ENCODE measurements at places on chromosomes 4 and X. TPM values are rescaled to one million over a fixed set of nuclear protein-coding genes. Genes with fewer than 3 reads are reported as not detected.

The PPBP gene
- total RNA-seq = not detected

The TCP11X1 gene
- not detected for total RNA-seq

The PLAC8 gene
- 0.55 TPM for total RNA-seq

DNA sequence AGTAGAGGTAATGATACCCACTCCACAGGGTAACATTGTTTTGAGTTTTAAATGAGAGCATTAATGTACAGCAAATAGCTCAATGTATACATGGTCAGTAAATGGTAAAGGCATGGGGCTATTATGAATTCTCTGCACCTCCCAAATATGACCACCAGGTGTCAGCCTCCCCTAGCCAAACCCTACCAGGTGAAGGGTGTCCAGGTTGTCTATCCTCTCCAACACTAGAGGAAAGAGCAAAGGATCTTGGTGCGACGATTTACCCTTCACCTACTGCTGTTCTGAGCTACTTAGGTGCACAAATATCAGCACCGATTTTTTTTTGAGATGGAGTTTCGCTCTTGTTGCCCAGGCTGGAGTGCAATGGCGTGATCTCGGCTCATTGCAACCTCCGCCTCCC, 26.5 kb upstream of the XIAP start:
- H3K27me3 ChIP-seq = no peaks in the 10 kb centered on the region
- no peak overlapping the region for H3K27ac ChIP-seq
- H3K4me1 ChIP-seq = no peaks in the 10 kb centered on the region
- DNase-seq = peak; percentile 55
- H3K4me3 ChIP-seq = no peak overlapping the region

GRCh38 chr4:2009651-2010233, 968 bp upstream of the NELFA start:
- H3K4me3 ChIP-seq = peak overlapping the region; percentile 97
- H3K27me3 ChIP-seq = no peaks in the 10 kb centered on the region
- H3K4me1 ChIP-seq = peaks cover 16% of the 10 kb centered on the region
- peak; percentile 64 for DNase-seq
- no peaks in the 10 kb centered on the region for H3K36me3 ChIP-seq

The NLRP2B gene
- total RNA-seq = not detected

DNA sequence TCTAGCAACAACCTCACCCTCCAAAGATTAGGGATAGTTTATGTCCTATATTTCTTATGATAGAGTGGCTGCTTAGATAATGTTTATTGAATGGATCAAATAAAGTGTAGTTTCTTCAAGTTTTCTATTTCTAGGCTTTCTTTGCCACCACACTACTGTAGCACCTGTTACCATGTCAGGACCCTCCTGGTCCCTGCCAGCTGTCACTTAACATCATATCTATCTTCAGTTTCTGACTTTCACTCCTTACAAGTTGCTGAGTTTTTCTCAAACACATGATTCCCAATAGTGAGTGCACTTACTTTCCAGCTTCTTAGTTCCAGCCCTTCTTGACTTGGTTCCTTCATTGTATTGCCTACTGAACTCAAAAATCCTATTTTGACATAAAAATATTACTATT, 593.9 kb upstream of the PITX2 start:
- no peaks in the 10 kb centered on the region for H3K4me1 ChIP-seq
- H3K27me3 ChIP-seq = no peaks in the 10 kb centered on the region
- no peak overlapping the region for H3K4me3 ChIP-seq
- H3K27ac ChIP-seq = no peak overlapping the region
- no peaks in the 10 kb centered on the region for H3K36me3 ChIP-seq

- no peaks in the 10 kb centered on the region for H3K4me1 ChIP-seq
- H3K4me3 ChIP-seq = no peak overlapping the region
- no peak overlapping the region for H3K27ac ChIP-seq
- DNase-seq = no peak
These were observed 22.2 kb downstream of the HMX1 start for GRCh38 chr4:8849266-8850073.

- H3K4me1 ChIP-seq = no peaks in the 10 kb centered on the region
- H3K36me3 ChIP-seq = no peaks in the 10 kb centered on the region
- no peak for DNase-seq
- H3K27ac ChIP-seq = no peak overlapping the region
- no peak overlapping the region for H3K4me3 ChIP-seq
These were observed 318.7 kb upstream of the TECRL start for GRCh38 chr4:64727960-64728359.

- H3K27me3 ChIP-seq = no peaks in the 10 kb centered on the region
- DNase-seq = no peak
These were observed 115.6 kb upstream of the NALF2 start for GRCh38 chrX:69388526-69388925.

GRCh38 chrX:80216086-80216485, 201.5 kb downstream of the TBX22 start:
- DNase-seq = no peak
- H3K36me3 ChIP-seq = no peaks in the 10 kb centered on the region
- H3K27ac ChIP-seq = no peak overlapping the region
- no peaks in the 10 kb centered on the region for H3K4me1 ChIP-seq
- H3K27me3 ChIP-seq = no peaks in the 10 kb centered on the region

GRCh38 chr4:54400802-54401201, 171.7 kb downstream of the PDGFRA start:
- no peak overlapping the region for H3K27ac ChIP-seq
- no peaks in the 10 kb centered on the region for H3K27me3 ChIP-seq
- no peak overlapping the region for H3K4me3 ChIP-seq
- no peaks in the 10 kb centered on the region for H3K36me3 ChIP-seq
- H3K4me1 ChIP-seq = no peaks in the 10 kb centered on the region
- DNase-seq = no peak

The TET2 gene
- total RNA-seq = 17.5 TPM

The PPID gene
- total RNA-seq = 25.1 TPM

- H3K36me3 ChIP-seq = no peaks in the 10 kb centered on the region
- H3K4me1 ChIP-seq = peaks cover 5% of the 10 kb centered on the region
- no peak for DNase-seq
- peak overlapping the region; percentile 97 for H3K4me3 ChIP-seq
- H3K27ac ChIP-seq = peak overlapping the region; percentile 94
These were observed 893 bp upstream of the METAP1 start for GRCh38 chr4:98994474-98995182.

DNA sequence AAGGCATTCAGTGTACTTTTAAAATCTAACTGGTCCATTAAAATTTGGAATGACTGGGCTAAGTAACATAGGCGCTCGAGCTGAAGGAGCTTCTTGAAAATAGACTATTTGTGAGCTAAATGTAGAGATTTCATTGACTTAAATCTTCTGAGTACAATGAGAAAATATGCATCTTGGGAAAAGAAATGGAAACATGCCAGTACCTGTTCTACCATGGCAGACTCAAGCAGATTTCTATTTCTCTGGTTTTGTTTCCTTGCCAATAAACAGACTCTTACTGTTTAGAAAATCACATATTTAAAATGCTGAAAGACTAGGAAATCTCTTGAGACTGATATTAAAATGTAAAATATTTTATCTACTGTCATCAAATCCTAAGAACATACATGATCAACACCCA, 678.1 kb downstream of the FAT4 start:
- no peak overlapping the region for H3K4me3 ChIP-seq
- H3K27me3 ChIP-seq = no peaks in the 10 kb centered on the region
- H3K27ac ChIP-seq = no peak overlapping the region
- DNase-seq = no peak
- no peaks in the 10 kb centered on the region for H3K36me3 ChIP-seq

DNA sequence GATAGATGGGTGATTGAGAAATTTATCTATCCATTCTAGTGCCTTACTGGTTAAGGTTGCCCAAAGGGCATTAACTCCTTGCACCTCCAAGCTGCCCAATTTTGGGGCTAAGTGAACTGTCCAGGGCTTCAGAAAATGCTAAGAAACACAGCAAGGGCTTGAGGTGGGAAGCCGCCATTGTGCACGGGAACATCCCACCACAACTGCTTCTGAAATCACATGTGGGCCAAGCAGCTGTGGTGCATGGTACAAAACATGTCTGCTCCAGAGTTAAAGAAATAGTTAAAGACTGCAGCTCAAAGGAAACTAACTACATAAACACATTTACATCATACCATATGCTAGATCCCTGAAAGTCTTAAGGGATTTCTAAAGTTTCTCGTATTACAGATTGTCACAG, 144.3 kb upstream of the NDST3 start:
- H3K27ac ChIP-seq = no peak overlapping the region
- H3K27me3 ChIP-seq = no peaks in the 10 kb centered on the region
- no peak overlapping the region for H3K4me3 ChIP-seq
- H3K36me3 ChIP-seq = no peaks in the 10 kb centered on the region
- H3K4me1 ChIP-seq = no peaks in the 10 kb centered on the region
- no peak for DNase-seq

The TRAM1L1 gene
- total RNA-seq = 8.7 TPM

The KLKB1 gene
- total RNA-seq = 3.5 TPM

DNA sequence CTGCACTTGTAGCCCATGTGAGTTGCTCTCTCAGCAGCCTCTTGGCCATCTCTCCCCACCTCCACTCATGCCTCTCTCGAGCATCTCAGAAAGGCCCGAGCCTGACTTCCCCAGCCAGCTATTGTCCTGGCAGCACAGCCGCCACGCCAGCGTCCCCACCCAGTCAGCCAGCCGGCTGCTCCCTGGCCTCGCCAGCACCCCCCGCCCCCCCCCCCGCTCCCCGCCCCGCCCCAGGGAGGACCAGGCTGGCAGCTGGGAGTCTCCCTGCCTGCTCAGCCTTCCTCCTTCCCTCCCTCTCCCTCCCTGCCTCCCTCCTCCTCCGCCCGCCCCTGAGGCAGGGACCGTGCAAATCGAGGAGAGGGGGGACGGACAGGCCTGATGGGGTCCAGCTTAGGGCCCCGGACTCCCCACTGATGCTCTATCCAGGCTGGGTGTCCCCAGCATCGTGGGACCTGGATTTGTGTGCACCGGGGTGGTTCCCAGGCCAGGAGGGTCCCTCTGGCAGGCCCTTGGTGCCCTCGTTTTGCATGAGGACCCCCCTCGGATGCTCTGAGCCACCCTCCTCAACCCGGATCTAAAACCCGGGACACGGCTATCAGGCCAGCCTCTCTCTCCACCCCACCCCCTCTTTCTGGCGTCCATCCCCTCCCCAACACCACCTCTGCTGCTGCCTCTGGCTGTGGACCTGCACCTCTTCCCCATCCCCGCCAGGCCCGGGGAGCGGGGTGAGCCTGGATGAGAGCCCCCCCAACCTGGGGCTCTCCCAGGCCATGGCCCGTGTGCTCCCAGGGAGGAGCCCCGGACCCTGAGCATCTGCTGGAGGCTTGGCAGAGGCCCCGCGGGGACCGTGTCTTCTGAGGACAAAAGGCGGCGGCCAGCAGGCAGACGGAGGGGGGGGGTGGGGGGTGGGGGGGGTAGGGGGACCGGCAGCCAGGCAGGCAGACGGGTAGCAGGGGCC, at the start of gene GPR173:
Gene GPR173, plus strand, starts transcription at position 621 of the 958 bp plus-strand sequence. CDS start 27,833 bp downstream, outside the sequence.
- no peaks in the 10 kb centered on the region for H3K27me3 ChIP-seq
- H3K27ac ChIP-seq = no peak within 1 kb of the TSS
- DNase-seq = peak; percentile 26
- peak within 1 kb of the TSS; percentile 44 for H3K4me3 ChIP-seq

The MAGEC3 gene
- 0.93 TPM for total RNA-seq

The PABPC5 gene
- total RNA-seq = 4.3 TPM

The NUDT10 gene
- total RNA-seq = 127 TPM

The FAM114A1 gene
- 76.5 TPM for total RNA-seq

The NDUFC1 gene
- 121 TPM for total RNA-seq

DNA sequence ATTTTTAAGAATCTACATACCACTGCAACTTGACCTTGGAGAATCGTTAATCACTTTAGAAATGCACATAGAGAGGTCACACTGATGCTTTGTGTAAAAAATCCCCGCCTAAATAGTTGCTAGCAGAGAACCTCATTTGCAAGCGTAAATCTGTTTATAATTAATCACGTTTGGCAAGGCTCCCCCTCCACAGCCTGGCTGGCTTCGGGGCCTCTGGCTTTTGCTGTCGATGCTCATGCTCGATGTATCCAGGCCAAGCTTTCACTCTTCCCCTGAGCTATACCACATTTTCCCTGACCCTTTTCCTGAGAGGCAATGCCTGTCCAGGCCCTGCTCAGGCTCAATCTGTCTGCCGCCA, 23.4 kb downstream of the CYTL1 start:
- H3K36me3 ChIP-seq = no peaks in the 10 kb centered on the region
- H3K4me1 ChIP-seq = peaks cover 6% of the 10 kb centered on the region
- no peak overlapping the region for H3K27ac ChIP-seq
- no peaks in the 10 kb centered on the region for H3K27me3 ChIP-seq
- no peak overlapping the region for H3K4me3 ChIP-seq

The HPGD gene
- 2.2 TPM for total RNA-seq

- DNase-seq = no peak
- no peaks in the 10 kb centered on the region for H3K36me3 ChIP-seq
- no peak overlapping the region for H3K4me3 ChIP-seq
- H3K27me3 ChIP-seq = no peaks in the 10 kb centered on the region
These were observed 76.0 kb downstream of the ANK2 start for GRCh38 chr4:113125418-113125817.

DNA sequence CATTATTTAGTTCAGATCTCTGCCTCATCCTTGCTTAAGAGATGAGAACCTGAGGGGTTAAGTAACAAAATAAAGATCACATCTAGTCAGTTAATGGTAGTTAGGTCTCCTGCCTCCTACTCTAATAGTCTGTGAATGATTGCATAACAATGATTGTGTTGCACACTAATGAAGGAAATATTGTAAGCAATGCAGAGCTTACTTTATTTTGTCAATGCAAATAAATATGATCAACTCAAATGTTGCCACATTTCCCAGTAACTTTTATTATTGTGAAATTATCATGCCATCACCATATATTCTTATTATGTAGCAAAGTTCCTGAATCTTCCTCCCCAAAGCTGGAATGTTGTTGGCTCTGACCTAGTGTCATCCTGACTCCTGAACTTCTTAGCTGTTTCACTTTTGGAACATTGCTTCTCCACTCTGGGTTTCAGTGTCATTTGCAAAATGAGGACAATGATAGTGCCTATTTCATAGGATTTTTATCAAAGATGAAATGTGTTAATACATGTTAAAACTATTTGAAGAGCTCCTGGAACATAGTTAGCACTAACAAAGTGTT, 17.0 kb upstream of the GABRA4 start:
- no peak for DNase-seq
- H3K27me3 ChIP-seq = no peaks in the 10 kb centered on the region
- H3K27ac ChIP-seq = no peak overlapping the region
- no peaks in the 10 kb centered on the region for H3K4me1 ChIP-seq
- H3K4me3 ChIP-seq = no peak overlapping the region
- no peaks in the 10 kb centered on the region for H3K36me3 ChIP-seq

The PABPC1L2A gene
- 1.5 TPM for total RNA-seq

GRCh38 chr4:38152721-38153386, 192.7 kb downstream of the PTTG2 start:
- no peak overlapping the region for H3K4me3 ChIP-seq
- H3K4me1 ChIP-seq = no peaks in the 10 kb centered on the region
- DNase-seq = no peak
- H3K27ac ChIP-seq = no peak overlapping the region
- no peaks in the 10 kb centered on the region for H3K27me3 ChIP-seq

DNA sequence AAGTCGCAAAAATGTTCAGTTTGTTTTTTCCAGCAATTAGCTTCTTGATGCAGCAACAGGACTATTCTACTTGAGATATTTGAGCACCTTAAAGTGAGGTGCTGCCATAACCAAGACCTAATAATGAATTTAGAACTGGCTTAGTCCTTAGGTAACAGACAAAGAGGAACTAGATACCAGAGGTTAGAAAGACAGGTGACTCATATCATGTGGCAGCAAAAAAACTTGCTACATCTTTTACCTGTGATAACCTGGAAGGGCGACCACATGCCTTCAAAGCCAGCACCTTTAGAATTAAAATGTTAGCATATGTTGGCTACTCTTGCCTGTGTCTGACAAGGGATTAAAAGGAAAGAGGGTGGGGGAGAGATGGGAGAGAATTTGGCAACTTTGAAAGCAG, 90.4 kb downstream of the ARHGAP6 start:
- no peaks in the 10 kb centered on the region for H3K4me1 ChIP-seq
- H3K27ac ChIP-seq = no peak overlapping the region
- H3K4me3 ChIP-seq = no peak overlapping the region
- no peaks in the 10 kb centered on the region for H3K36me3 ChIP-seq
- no peak for DNase-seq
- H3K27me3 ChIP-seq = no peaks in the 10 kb centered on the region
